ENCODE measurements at places on chromosomes 12 and 14.

DNA sequence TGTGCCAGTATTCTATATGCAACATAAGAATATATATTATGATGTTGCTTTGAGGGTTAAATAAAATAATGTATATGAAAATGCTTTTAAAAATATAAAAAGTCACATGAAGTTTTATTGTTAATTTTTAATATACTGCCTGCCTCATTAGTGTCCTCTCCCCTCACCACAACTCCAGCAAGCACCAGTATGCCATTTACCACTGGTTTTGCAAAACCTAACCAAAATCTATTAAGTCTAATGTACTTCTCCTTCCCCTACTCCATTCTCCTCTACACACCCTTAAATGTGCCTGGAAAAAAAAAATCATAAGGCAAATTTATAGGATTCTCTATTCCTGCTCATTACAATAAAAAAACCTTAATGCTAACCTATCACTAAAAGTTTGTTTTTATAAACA is 24.0 kb upstream of the GNG2 start:
- no peak for DNase-seq

DNA sequence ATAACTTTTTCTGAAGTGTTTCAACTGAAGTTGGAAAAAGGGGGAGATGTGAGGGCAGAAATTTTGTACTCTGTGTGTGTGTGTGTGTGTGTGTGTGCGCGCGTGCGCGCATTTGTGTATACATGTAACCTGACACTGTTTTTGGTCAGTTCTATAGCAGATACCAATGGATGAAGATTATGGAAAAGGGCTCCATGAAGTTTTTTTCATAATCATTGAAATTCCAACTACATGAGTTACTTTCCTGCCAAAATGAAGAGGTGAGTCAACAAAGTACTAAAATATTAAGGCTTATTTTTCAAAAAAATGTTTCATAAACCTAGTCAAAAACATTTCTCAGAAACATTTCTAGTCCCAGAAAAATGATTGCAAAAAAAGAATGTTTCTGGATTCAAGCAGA is 25.7 kb upstream of the CERS5 start:
- DNase-seq = no peak

GRCh38 chr12:26520869-26521268 is 312.1 kb downstream of the ITPR2 start:
- no peak for DNase-seq

DNA sequence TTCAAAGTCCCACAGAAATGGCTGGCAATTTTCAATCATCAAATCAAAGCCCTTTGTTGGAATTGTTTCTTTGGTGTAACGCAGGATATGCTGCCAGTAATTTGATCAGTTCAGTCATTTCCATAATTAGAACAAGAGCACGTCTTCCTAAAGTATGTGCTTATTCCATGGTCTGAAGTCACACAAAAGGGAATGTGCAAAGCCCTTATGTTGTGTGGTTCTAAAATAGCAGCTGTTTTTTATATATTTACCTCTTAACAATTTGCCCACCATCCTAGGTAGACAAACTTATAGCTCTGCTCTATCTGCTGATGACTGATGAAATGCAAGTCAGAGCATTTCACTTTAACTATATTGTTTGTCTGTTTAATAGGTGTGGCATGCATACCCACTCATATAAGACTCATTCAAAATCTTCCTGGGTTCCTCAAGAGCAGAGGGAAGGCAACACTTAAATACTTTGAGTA is 176.1 kb upstream of the SLC38A2 start:
- DNase-seq = no peak

GRCh38 chr12:13573698-13574321 is 377.3 kb downstream of the EMP1 start:
- no peak for DNase-seq

DNA sequence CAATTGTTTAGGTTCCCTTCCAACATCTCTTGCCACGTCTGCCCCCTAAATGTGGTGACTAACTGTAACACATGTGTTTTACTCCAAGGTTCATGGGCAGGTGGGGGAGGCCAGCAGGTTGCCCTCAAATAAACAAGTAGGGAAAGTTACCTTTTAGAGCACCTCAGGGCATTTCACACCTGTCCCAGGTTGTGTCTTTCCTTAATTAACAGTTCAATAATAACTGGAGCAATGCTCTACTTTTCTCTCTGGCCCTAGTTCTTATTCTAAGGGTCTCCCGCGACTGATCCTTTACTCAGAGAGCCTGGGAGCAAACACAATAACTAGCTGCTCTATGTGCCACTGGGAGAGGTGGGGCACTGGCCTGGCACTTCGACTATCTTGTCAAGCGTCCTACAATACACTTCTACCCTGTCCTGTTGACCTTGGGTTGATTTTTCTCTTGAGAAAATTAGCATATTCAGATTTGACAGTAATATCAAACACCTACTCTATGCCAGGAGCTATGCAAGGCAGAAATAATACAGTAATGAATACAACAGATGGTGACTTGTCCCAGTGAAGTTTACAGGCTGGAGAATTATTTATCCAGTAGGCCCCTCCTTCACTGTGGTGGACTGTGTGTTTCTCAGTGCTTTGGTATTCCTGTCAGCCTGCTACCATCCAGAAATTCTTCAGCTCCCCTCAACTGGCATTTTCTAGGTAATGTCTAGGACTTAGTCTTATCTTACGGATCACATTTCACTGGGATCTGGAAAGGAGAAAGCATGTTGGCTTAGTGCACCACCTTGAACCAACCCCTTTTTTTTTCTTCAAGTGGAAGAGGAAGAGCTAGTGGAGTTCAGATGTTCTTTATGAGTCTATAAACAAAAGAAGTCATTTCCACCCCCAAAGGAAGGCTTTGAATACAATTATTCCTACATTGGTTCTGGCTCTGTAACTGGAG is 202.6 kb downstream of the CRADD start:
- DNase-seq = no peak

Data from hematopoietic multipotent progenitor cell (in vitro differentiated cells).